ENCODE measurements at places on chromosomes 1 and 21. TPM values are rescaled to one million over a fixed set of nuclear protein-coding genes. Genes with fewer than 3 reads are reported as not detected.

NGF gene
- 55.0 TPM for polyA plus RNA-seq

GPR37L1 gene
- polyA plus RNA-seq: 0.03 TPM

SPOCD1 gene
- 27.9 TPM for polyA plus RNA-seq

TMEM200B gene
- 6.3 TPM for polyA plus RNA-seq

AMY1B gene
- not detected for polyA plus RNA-seq

TBX19 gene
- 1.1 TPM for polyA plus RNA-seq

TMPRSS15 gene
- polyA plus RNA-seq: not detected

PPIAL4G gene
- polyA plus RNA-seq: not detected

PLEKHG5 gene
- polyA plus RNA-seq: 2.0 TPM

INTS7 gene
- 9.8 TPM for polyA plus RNA-seq

CTH gene
- 28.9 TPM for polyA plus RNA-seq

S100A5 gene
- not detected for polyA plus RNA-seq

TYW3 gene
- 16.0 TPM for polyA plus RNA-seq

S1PR1 gene
- 48.5 TPM for polyA plus RNA-seq

PIK3C2B gene
- 0.20 TPM for polyA plus RNA-seq

VANGL2 gene
- not detected for polyA plus RNA-seq

DONSON gene
- 14.1 TPM for polyA plus RNA-seq

LCE3D gene
- 0.33 TPM for polyA plus RNA-seq

FAM72C gene
- polyA plus RNA-seq: not detected

MINDY1 gene
- 6.1 TPM for polyA plus RNA-seq

GBP2 gene
- polyA plus RNA-seq: 4.8 TPM

MATN1 gene
- polyA plus RNA-seq: 0.11 TPM

SLC6A17 gene
- polyA plus RNA-seq: 0.34 TPM

OR10J1 gene
- polyA plus RNA-seq: not detected

SLC30A2 gene
- polyA plus RNA-seq: not detected

SLC30A10 gene
- not detected for polyA plus RNA-seq

LRRC3 gene
- polyA plus RNA-seq: 0.28 TPM

SLC9C2 gene
- not detected for polyA plus RNA-seq

CADM3 gene
- 0.14 TPM for polyA plus RNA-seq

All from GM23248 (cell line).